Activated T-helper 2 cell treated with anti-CD3 and anti-CD28 coated beads, Interferon-gamma antibody, Interleukin-2, Interleukin-4, amounts not matched to agents 10 μg/mL and 5 μg/mL and 100 μg/mL, durations not matched to agents 14 hours and 24 hours and 36 hours (primary cell): ENCODE measurements at places on chromosomes 5 and 9. TPM values are rescaled to one million over a fixed set of nuclear protein-coding genes. Genes with fewer than 3 reads are reported as not detected.

The PCDHGA2 gene
- total RNA-seq = 0.09 and 0.11 TPM in 2 replicates

The CNTNAP3 gene
- not detected in 2 replicates for total RNA-seq

The NME5 gene
- not detected in 2 replicates for total RNA-seq

The SHOC1 gene
- total RNA-seq = not detected in 2 replicates
